ENCODE measurements at places on chromosomes 13 and 19.

GRCh38 chr19:7505682-7506384 is 10.1 kb upstream of the ZNF358 start:
- no peak for DNase-seq

GRCh38 chr13:27005556-27005955 is 166.1 kb downstream of the USP12 start:
- DNase-seq = peak; percentile 78

GRCh38 chr13:112978561-112979405 is 9.8 kb downstream of the MCF2L start:
- DNase-seq = peak; percentile 65

DNA sequence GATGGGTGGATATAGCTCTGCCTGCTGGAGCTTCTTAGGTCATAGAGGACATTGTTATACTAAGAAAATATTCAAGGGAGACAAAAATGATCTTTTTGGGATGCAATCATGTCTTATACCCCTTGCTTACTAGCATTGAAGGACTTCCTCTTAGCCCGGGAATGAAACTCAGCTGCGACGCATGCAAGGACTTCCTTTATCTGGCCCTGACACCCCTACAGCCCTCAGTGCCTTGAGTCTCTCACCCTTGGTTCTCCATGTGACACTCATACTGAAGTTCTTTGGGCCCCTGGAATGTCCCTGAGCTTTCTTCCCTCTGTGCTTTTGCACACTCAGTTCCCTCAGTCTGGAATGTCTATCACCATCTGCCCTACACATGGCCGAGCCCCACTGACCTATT is 72.5 kb upstream of the MTIF3 start:
- peak; percentile 46 for DNase-seq

DNA sequence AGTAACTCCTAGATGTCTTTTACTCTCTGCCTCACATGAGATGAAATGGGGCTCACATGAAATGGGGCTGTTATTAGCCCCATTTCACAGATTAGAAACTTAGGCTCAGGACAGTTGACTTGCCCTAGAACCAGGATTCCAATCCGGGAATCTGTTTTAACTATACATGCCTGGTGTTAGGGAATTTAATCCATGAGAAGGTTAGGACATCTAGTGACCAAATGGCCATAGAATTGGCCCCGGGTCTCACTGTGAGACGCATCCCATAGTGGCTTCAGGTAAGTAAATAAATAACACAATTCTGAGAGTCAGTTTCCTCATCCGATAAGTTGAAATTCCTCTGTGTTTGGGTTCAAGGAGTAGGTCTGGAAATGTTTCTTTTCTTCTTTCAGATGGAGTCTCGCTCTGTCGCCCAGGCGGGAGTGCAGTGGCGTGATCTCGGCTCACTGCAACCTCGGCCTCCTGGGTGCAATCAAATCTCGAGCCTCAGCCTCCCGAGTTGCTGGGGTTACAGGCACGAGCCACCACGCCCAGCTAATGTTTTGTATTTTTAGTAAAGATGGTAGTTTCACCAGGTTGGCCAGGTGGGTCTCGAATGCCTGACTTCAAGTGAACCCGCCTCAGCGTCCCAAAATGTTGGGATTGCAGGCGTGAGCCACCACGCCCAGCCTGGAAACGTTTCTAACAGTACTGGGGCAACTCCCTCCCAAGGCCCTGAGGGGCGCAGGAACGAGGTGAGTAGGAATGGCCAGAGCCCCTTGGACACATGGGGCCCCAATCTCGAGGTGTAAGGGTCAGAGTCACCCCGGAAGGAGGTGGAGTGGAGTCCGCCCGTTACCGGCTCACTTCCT is 1.2 kb upstream of the ZNF574 start:
- DNase-seq = peak; percentile 24

- no peak for DNase-seq
Measured at GRCh38 chr13:40631605-40632004, 34.8 kb downstream of the FOXO1 start.

DNA sequence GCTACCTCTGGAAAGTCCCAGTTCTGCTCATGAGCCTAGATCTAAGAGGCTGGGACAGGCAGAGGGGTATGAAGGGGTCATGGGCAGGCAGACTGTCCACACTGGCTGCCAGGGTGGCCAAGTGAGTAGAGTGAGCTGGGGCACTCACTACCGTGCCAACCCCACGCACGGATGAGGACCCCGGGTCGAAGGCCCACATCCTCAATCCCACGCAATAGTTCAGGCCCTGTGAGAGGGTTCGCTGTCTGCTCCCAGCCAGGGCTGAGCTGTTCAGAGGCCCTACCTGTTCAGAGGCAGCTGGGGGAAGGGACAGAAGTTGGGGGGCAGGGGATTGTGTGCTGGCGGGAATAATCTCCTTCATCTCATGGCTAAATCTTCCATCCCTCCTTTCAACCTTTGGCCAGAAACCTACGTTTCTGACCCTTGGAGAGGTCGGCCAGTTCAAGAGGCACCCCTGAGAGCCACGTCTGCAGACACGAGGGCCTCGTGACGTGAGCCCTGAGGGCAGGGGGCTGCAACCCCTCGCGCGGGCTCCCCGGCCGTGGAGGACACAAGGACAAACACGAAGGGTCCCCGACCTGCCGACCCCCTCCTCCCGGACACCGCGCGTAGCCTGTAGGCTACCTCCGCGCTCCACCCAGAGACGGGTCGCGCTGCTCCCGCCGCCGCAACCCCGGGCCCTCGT is 1.0 kb upstream of the RPS5 start:
- no peak for DNase-seq

GRCh38 chr13:73952648-73953047 is 181.6 kb downstream of the KLF12 start:
- DNase-seq = no peak

DNA sequence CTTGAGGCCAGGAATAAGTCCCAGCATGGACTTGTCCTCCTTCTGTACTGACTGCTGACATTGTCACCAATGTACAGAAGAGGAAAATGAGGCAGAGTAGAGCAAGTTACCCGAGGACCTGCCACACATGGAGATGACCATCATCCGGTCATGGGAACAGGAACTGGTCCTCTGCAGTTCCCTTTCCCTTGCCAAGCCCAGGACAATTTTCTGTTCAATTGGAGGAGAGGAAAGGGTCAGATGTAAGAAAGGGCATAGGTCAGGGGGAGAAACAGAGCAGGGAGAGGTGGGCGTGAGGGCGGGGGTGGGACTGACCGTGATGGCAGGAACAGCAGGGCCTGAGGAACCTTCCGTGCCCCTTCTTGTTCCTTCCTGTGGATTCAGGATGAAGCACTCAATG is 18.6 kb downstream of the PHLDB3 start:
- DNase-seq = no peak

- peak; percentile 94 for DNase-seq
Measured at GRCh38 chr19:50330365-50331078, 1.3 kb upstream of the KCNC3 start.

DNA sequence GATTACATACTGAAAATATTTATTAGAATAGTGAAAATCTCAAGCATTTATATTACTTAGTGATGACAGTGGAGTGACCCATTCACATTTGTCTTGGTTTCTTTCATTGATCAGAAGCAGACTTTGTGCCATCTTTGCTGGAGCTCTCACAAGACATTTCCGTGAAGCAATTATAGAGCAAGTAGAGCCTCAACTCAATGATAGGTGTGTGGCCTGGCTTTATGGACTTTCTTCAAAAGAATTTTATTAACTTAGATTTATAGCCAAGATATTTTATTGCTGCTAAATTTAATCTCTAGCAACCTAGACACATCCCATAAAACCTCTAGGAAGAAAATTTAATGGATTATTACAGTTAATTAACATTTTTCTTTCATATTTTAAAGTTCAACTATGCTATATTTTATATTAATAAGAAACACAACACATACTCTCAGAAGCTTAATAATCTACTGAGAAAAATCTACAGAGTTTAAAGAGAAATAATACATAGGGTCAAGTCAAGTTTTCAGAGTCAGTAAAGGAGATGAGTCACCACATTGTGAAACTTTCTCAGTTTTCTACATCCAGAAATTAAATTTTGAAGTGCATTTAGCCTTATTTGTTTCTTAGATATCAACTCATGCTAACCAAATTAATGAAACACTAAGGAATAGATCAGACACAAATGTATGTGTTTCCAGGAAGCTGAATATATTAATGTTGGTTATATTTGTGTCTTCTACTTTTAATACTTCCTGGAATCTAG is 160.5 kb downstream of the LACC1 start:
- no peak for DNase-seq

- peak; percentile 73 for DNase-seq
Measured at GRCh38 chr19:1248786-1249297, 459 bp downstream of the MIDN start.

DNA sequence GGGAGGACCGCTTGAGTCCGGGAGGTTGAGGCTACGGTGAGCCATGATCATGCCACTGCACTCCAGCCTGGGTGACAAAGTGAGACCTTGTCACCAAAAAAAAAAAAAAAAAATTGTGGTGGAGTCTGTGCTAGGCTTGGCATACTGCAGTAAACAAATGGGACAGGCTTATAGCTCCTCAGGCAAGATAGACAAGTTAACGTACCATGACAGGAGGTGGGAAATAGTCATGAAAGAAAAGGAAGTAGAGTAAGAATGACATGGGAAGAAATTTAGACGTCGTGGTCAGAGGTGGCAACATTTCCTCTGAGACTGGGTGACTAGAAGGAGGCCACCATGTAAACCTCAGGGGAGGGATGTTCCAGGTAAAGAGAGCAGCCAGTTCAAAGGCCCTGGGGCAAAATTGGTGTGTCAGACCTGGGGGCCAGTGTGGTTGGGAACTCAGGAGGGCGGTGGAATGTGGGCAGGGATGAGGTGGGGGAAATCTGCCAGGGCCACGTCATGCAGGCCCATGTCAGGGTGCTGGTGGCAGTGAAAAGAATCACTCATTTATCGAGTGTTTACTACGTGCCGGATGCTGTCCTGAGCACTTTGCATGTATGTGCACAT is 5.6 kb downstream of the SNRPA start:
- no peak for DNase-seq

GRCh38 chr19:46456930-46457329 is 14.4 kb downstream of the PNMA8A start:
- no peak for DNase-seq

DNA sequence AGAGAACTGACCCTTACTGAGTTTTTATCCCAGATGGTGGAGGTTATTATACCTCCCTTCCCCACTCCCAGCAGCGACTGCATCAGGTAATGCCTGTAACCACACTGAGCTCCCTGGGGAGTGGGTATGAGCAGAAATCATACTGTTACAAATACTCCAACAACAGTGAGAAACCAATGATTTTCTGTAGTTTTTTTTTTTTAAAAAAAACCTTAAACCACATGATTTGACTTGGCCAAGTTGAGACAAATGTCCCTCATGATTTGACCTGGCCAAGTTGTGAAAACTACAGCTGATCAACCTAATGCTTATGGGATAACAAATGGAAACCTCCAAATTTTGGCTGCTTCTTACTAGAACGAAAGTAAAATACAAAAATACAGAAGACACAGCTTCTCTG is 33.1 kb upstream of the SERP2 start:
- no peak for DNase-seq

DNA sequence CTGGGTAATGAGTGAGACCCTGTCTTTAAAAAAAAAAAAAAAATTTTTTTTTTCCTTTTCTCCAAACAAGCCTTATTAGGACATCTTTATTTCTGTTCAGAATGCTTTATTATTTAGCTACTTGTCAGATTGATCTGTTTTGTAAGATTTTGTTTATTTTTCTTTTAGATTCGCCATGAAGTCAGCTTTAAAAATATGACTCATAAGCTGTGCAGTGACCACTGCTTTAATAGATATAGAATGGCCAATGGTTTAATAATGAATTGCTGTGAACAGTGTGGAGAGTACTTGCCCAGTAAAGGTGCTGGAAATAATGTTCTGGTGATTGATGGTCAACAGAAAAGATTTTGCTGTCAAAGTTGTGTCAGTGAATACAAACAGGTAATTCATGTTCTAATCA is 47.7 kb downstream of the ZMYM2 start:
- no peak for DNase-seq

DNA sequence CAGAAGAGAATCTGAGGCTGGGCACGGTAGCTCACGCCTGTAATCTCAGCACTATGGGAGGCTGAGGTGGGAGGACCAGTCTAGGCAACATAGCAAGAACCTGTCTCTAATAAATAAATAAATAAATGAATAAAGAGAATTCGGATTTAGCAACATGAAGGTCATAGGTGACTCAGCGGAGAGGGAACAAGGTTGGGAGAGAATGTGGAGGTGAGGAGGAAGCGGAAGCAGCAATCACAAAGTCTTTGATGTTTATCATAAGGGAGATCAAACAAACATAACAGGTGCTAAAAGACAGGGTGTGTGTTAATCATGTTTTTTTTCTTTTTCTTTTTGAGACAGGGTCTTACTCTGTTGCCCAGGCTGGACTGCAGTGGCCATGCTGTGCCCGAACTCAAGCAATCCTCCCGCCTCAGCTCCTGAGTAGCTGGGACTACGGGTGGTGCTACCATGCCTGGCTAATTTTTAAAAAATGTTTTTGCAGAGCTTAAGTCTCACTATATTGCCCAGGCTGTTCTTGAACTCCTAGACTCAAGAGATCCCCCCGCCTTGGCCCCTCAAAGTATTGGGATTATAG is 16.3 kb downstream of the PBX4 start:
- no peak for DNase-seq

DNA sequence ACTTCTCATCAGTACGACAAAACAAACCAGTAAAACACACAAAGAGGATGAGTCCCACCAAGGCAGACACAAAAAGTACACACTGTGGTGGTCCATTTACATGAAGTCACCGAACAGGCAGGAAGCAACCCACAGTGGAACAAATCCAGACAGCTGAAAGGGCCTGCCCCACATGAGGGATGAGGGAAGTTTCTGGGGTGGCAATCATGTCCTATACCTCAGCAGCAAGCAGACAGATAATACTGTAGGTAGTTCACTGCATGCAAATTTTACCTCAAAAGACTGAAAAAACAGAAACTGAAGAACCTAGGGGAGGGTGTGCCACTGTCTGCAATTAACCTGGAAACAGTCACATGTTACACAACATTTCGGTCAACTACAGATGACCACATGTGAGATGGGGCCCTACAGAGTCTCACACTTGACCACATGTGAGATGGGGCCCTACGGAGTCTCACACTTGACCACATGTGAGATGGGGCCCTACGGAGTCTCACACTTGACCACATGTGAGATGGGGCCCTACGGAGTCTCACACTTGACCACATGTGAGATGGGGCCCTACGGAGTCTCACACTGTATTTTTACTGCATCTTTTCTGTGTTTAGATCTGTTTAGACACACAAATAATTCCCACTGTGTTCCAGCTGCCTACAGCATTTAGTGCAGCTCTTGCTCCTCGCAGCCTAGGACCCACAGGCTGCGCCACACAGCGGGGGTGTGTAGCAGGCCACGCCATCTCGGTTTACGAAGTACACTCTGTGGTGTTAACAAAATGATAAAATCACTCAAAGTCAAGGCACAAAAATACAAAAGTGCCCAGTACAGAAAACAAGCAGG is 22.2 kb downstream of the PCID2 start:
- DNase-seq = no peak

DNA sequence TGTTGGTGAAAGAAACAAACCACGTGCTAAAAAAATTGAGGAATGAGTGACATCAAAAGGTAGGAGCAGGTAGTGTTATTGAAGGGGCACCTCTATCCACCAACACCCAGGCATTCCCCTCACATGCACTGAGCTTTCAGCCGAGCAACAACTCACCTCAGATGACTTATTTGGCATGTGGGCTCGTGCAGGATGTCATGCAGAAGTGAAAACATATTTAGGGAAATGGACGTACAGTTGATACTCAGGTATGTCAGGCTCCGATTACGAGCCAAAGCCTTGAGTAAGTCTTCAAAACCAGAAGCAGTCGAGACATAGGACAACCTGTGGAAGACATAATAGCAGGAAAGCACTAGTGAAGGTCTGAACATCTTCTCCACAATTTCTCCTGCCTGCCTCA is 30.4 kb downstream of the NLRP11 start:
- DNase-seq = no peak

Data from Ammon's horn (tissue), 1 donor.